OCI-LY7 (cell line): ENCODE measurements at places on chromosomes 1 and 21.

- DNase-seq = no peak
Observed at GRCh38 chr1:3514404-3514803, 59.9 kb downstream of the ARHGEF16 start.

DNA sequence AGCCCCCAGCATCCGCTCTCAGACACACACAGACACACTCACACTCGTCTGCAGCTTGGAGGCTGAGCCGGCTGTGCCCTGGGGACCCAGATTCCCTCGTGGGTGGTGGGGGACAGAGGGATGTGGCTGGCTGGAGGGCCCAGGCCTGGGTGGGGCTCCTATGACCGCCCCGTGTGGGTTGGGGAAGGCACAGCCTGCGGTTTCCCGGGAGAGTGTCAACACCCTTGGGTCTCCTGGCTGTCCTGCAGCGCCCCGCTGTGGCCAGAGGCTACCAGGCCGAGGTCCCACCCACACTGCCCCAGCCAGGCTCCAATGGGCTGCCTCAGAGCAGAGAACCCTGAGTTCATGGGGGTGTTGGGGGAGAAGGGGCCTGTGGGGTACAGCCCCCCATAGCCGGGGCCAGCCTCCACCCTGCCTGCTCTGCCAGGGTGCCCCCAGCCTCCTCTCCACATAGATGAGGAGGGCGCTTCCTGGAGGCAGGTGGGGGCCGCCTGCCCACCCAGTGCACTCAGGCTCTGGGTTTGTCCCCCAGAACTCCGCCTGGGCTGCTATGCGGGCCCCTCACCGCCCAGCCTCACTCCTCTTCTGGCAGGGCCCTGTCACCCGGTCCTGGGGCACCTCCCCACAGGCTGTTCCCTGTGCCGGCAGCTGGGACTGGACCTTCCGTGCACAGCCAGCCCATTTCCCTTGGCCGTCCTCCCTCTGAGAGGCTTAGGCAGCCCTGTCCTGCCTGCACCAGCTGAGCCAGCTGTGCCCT lies at the start of gene TTC34:
Gene TTC34 (minus strand): TSS at position 159 of the 757 bp plus-strand sequence. CDS start 866 bp downstream, outside the sequence.
- peak; percentile 40 for DNase-seq

- no peak for DNase-seq
Observed at GRCh38 chr1:89962742-89963075, 32.2 kb upstream of the ZNF326 start.

DNA sequence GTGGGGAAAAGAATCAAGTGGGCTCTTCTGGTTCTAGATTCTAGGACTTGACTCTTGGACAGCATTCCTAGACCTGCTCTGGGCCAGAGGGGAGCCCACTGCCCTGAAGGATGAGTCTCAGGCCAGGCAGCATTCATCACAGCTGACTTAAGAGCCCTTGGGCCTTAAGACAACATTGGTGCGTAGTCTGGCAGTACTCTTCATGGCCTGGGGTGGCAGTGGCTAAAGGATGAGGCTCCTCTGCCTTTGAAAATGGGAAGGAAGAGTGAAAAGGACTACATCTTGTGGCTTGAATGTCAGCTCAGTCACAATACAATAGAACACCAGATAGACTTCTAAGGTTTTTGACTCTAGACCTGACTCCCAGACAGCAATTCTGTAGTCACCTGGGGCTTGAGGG lies 1415.1 kb upstream of the PRMT6 start:
- no peak for DNase-seq

DNA sequence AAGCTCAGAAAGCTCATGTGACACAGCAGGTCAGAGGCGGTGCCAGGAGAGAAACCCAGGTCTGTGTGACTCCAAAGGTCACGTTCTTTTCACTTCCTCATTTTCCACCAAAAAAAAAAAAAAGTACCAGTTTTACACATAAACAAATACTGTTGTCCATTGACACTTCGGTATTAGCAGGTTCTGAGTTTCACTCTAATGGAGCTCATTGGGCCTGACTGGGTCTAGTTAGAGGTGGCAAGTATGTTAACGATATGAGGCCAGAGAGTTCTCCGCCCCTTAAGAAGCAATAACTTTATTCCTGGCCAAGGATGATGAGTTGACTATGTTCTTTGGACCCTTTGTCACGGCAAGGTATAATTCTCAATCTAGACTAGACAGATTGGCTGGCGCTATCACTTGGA lies 30.0 kb upstream of the SDE2 start:
- DNase-seq = peak; percentile 83

- DNase-seq = no peak
Observed at GRCh38 chr1:6332821-6333220, 60.7 kb downstream of the ACOT7 start.

GRCh38 chr21:46561445-46562090 lies 43.3 kb downstream of the S100B start:
- no peak for DNase-seq

- DNase-seq = peak; percentile 32
Observed at GRCh38 chr1:111140680-111140967, 601 bp downstream of the CEPT1 start.

DNA sequence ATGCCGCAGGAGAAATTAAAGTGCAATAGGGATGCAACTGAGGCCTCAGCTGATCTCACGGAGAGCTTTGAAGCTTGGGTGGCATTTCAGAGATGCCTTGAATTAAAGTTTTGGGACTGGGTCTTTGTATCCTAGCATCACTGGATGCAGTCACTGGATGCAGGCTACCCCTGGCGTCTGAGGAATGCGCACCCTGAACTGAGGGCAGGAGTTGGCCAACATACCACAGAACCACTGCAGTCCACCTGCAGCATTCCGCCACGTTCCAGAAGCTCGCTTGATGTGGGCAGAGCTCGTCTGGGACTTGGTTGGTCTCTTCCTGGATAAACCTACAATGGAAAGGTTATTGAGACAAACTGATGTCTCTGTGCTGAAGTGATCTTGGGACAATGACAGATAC lies 34.1 kb upstream of the IGSF5 start:
- DNase-seq = no peak

DNA sequence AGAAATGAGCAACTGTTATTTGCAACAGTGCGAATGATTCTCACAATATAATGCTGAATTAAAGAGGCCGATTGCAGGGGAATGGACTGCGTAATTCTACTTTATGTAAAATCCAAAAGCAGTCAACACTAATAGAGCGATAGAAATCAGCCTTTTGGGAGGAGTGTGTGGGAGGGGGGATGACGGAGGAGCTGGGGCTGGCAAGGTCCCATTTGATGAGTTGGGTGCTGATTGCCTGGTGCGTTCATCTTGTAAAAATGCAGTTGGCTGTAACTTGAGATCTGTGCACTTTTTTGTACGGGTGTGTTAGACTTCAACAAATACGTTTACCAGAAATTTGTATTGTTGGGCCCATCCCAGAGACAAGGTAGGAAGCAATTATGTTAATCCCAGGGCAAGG lies 20.7 kb downstream of the TNFRSF8 start:
- no peak for DNase-seq

DNA sequence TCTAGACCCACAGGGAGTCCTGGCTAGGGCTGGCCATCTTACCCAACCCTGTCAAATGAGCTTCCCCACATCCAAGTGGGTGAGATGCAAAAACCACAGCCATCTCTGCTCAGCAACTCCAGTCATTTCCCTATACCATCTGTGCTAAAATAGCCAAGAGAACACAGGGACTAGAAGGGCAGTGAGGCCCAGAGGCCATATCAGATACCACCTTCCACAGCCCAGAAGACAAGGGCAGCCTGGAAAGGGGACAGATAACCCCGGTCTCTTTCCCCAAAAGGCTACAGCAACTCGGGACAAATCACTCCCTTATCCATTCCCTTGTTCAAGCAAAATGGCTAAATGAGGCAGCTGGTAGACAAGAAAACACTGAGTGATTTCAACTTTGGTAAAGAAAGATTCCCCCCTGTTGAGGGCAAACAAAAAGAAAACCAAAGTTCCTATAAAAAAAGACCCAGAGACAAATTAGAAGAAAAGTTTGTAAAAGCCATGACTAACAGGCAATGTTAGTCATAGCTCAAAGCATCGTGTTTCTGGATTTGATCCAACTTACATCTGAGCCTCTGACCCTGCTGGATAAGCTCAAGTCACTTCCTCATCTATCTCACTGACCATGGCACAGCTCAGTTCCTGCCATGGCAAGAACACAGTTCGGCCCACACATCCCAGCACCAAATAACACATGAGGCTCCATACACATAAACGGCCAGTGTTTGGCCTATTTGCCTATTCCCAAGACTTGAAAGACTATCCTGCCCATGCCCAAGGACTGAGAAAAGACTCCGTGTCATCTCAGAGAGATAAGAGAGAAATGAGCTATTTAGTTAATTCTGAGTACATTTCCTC lies 3.1 kb downstream of the LAMB3 start:
- DNase-seq = no peak

DNA sequence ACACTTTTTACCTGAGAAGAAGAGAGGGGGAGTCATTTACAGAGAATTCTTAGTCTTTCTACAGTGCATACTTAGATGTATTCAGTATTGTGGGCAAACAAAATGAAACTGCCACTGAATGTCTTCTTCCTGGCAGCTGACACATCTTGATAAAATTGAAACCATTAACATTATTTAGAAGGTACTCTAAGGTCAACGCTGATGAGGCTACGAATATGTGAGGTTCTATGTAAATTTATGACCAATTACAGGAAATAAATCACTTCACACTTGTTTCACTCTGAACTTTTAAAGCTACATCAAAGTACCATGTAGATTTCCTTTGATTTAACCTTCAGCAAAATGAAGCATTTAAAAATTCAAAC lies 51.3 kb upstream of the GFI1 start:
- DNase-seq = no peak

- peak; percentile 40 for DNase-seq
Observed at GRCh38 chr1:211830055-211830327, 572 bp downstream of the LPGAT1 start.
